Stimulated activated CD8-positive, alpha-beta memory T cell treated with anti-CD3 and anti-CD28 coated beads, Interleukin-2, amount 100 ng/mL, for 48 hours (primary cell): ENCODE measurements at places on chromosomes 6 and 20.

GRCh38 chr6:143607974-143608373 is 69.8 kb upstream of the PHACTR2 start:
- no peak for DNase-seq

DNA sequence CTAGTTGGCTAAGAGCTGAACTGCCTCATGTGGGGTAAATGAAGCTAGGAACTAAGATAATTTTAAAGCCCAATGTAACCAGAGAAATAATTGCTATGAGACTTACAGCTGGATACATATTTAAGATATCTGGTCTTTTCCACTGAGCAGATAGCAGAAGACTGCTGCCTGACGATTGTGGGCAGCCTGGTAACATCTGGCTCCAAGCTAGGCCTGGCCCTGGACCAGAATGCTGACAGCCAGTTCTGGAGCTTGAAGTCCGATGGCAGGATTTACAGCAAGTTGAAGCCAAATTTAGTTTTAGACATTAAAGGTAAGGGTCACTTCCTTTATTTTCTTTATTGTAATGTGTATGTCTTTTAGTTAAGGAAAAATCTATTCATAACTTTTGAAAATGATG is 65.7 kb downstream of the RTN4IP1 start:
- DNase-seq, result no peak

GRCh38 chr6:44309092-44309491 is 4.1 kb downstream of the AARS2 start:
- DNase-seq, result no peak

DNA sequence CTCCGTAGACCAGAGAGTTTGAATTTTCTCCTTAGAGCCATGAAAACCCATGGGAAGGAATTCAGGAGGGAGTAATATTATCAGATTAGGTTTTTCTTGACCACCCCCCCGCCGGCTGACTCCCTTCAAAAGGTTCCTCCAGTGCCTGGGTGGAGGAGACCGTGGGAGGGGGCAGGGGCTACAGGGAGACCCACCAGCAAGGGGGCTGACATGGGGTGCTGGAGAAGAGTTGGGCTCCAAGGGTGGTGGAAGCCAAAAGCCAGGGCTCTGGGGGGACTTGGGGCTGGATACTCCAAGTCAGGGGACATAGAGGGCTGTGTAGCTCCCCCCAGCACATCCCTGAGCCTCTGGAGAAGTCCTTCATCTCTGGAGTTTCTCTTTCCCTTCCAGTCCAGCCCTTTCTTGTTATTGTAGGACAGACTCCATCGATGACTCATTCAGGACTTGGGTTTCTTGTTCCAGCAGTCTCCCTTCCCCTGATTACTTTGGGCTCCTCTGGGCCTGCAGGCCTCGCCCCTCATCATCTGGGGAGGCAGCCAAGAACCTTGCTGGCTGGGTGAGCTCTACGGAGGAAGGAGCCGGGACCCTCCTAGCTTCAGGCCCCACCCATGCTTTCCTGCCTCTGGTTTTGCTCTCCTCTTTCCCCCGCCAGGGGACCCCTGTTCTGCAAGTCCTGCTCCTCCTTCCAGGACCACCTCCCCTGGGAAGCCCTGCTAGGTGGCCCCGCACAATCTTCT is 10.5 kb upstream of the KIAA1755 start:
- no peak for DNase-seq

GRCh38 chr6:42009844-42010184 is 40.5 kb upstream of the TAF8 start:
- no peak for DNase-seq

DNA sequence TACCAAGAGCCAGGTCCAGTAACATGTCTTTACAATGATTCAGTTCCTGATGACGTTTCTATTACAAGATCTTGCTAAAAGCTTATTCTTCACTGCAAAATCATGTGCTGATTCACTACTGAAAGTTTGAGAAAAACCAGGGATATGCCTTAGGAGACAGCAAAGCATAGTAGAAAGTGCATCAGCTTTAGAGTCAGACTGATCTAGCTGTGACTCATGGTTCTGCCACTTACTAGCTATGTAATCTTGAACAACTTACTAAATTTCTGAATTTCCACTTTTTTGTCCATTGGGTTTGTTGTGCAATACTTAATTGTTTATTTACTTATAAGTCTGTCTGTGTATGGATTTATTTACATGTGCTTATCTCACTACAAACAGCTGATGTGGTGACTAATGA is 198.5 kb upstream of the RSPO3 start:
- DNase-seq, result no peak
